ENCODE measurements at places on chromosomes 13 and 19.

DNA sequence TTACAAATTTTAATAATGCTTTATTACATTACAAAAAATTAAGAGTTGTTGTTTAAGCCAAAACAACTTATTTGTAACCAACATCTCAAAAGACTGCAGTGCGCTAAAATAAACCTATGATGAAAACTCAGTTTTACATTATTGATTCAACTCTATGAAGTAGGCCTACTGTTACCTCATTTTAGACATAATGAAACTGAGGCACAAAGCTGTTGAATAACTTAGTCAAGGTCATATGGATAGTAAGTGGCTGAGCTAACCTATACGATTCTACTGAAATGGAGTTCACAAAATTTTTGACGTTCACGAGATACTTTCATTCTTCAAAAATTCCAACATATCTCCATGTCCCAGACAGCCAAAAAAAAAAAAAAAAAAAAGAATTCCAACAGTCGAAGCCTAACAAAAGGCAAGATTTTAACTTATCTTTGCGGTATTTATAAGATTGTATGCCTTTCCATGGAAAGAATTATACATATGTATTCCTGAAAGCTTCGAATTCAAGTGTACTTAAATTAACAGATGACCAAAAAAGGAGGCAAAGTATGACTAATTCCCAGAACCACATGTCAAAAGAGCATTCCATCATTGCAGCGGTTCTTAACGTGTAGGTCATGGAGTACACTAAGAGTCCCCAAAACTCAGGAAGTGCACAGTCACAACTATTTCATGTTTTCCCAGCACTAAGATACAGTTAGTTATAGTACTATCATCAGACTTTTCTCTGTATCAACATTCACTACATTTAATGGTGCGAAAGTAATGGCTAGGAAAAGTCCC, 69.4 kb downstream of the PSPC1 start:
- no peak for DNase-seq

DNA sequence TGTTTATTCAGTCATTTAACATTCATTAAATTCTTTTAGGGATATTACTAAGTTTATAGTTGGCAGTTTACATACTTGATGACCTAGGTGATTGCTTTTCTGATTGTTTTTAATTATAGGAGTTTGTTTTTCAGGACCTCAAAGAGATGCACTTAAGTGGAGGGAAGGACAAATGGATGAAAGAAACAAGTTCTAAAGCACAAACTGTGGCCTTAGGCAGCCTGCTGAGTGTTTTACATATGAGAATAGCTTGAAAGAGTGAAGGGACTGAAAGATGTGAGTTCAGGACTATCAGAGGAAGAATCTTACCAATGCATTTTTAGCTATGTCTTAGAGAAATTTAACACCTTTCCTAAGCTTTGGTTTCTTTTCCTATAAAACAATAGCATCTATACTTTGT, 402.6 kb downstream of the KLF12 start:
- no peak for DNase-seq

GRCh38 chr13:31182987-31183386, 16.8 kb upstream of the B3GLCT start:
- no peak for DNase-seq

- peak; percentile 57 for DNase-seq
Measured at GRCh38 chr19:48659768-48660167, 13.0 kb downstream of the NTN5 start.

Measured in DMS153 (cell line).